ENCODE measurements at places on chromosomes 16 and 17. TPM values are rescaled to one million over a fixed set of nuclear protein-coding genes. Genes with fewer than 3 reads are reported as not detected.

- no peak for DNase-seq
Measured at GRCh38 chr17:61440697-61441096, 11.5 kb upstream of the TBX4 start.

DNA sequence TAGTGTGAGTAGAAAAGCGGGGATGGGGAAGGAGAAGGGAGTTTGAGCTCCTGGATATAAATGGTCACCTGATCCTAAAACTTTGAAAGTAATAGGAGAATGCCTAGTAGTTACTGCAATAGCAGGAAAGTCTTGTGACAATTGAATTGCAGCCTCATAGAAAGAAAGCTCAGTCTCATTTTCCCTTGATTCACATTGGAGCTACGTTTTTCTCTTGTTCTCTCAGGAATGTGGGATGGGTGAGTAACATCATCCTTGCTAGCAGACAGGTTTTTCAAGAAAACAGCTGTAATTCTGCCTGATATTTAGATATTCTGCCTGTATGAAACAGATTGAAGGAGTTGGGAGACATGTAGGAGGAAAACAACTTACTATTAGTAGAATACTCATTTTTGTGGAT lies 25.3 kb downstream of the SF3B3 start:
- DNase-seq: no peak

PRAC2 gene
- total RNA-seq: 10.1 TPM

DNA sequence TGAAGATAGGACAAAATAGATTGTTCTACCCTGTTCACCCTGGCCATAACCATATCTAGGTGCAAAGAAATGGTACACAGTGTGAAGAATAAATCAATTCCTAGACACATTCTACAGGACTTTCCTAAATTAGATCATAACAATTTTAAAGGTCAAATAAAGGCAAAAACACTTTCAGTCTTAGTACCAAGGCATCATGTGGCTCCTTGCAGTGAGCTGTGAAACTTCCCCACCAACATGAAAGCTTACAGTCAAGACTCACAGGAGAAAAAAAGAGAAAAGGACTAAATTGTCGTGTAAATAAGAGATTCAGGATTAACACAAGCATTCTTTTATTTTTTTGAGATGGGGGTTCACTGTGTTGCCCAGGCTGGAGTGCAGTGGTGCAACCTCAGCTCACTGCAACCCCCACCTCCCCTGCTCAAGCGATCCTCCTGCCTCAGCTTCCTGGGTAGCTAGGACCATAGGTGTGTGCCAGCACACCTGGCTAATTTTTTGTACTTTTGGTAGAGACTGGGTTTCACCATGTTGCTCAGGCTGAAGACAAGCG lies 14.2 kb downstream of the NSMCE1 start:
- no peak for DNase-seq

RPH3AL gene
- total RNA-seq: 42.3 TPM

GRCh38 chr16:48081656-48082055 lies 74.1 kb downstream of the ABCC12 start:
- DNase-seq: no peak

DNA sequence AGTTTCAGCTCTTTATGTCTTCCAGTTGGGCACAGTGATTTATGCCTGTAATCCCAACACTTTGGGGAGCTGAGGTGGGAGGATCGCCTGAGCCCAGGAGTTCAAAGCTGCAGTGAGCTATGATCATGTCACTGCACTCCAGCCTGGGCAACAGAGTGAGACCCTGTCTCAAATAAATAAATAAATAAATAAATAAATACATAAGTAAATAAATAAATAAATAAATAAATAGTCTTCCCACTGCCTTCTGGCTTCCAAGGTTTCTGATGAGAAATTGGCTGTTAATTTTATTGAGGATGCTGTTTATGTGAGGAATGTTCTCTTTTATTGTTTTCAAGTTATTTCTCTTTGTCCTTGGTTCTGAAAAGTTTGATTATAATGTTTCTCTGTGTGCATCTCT lies 1507.6 kb upstream of the GOT2 start:
- DNase-seq: no peak

GRCh38 chr17:35856603-35857002 lies 12.1 kb downstream of the HEATR9 start:
- DNase-seq: no peak

DNA sequence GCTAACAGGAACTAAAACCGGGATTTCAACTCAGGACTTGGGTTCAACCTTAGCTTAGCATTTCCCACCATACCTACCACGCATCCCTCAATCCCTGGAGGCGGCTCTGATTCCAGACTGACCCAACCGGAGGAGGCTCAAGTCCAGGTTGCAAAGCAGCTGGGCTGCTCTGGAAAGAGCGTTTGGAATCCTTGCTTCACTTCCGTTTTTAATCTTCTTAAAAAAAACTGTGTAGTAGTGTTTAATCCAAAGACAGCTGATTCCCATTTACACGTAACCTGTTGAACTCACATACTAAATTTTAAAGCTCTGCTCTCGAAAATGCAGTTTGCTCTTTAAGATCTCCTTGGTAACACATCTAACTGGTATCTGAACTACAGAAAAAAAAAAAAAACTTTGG lies 50.0 kb downstream of the NXN start:
- DNase-seq: no peak

DNA sequence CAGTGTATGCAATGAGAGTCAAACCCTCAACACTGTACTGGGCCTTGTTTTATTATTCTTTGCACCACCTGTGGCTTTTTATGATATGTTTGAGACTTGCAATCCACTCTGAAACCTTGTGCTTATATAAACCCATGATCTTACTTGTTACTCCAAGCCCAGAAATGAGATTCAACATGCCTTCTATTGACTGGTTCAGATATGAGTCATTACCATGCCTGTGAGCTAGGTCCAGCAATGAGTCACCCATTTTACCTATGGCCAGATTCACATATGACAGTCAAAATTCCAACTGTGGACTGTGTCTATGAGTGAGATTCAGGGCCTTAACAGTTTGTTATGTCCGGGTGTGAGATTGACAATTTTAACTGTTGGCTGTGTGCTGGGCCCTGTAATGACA lies 1846.1 kb downstream of the TP53TG3F start:
- DNase-seq: no peak

CCL7 gene
- not detected for total RNA-seq

- DNase-seq: no peak
Measured at GRCh38 chr17:8726941-8727555, 17.6 kb downstream of the CCDC42 start.

DNA sequence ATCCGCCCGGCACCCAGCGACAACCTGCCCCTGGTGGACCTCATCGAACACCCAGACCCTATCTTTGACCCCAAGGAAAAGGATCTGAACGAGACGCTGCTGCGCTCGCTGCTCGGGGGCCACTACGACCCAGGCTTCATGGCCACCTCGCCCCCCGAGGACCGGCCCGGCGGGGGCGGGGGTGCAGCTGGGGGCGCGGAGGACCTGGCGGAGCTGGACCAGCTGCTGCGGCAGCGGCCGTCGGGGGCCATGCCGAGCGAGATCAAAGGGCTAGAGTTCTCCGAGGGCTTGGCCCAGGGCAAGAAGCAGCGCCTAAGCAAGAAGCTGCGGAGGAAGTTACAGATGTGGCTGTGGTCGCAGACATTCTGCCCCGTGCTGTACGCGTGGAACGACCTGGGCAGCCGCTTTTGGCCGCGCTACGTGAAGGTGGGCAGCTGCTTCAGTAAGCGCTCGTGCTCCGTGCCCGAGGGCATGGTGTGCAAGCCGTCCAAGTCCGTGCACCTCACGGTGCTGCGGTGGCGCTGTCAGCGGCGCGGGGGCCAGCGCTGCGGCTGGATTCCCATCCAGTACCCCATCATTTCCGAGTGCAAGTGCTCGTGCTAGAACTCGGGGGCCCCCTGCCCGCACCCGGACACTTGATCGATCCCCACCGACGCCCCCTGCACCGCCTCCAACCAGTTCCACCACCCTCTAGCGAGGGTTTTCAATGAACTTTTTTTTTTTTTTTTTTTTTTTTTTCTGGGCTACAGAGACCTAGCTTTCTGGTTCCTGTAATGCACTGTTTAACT lies 1.0 kb downstream of the NOG start:
- no peak for DNase-seq

- no peak for DNase-seq
Measured at GRCh38 chr16:11342021-11342855, 3.0 kb upstream of the RMI2 start.

- DNase-seq: no peak
Measured at GRCh38 chr17:31918701-31919128, 17.2 kb upstream of the UTP6 start.

CACNG3 gene
- not detected for total RNA-seq

- no peak for DNase-seq
Measured at GRCh38 chr17:49388290-49388640, 26.2 kb upstream of the ZNF652 start.

PRAC1 gene
- total RNA-seq: 261 TPM

DNA sequence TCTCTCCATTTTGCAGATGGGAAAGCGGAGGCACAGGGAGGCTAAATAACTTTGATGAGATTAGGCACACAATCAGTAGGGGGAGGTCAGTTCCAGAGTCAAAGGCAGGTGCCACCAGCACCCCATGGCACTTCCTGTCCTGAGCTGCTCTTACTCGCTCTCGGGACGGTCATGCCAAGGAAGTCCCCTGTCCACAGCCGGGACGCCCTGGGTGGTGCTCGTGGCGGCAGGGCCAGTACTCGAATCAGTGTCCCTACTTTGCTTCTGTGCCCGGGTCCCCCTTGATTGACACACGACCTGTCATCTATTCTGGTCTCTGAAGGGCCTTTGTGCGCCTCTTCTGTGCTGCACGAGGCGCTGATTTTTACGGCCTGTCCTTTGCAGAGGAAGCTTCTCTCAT lies 31.3 kb downstream of the IRF8 start:
- no peak for DNase-seq

DNA sequence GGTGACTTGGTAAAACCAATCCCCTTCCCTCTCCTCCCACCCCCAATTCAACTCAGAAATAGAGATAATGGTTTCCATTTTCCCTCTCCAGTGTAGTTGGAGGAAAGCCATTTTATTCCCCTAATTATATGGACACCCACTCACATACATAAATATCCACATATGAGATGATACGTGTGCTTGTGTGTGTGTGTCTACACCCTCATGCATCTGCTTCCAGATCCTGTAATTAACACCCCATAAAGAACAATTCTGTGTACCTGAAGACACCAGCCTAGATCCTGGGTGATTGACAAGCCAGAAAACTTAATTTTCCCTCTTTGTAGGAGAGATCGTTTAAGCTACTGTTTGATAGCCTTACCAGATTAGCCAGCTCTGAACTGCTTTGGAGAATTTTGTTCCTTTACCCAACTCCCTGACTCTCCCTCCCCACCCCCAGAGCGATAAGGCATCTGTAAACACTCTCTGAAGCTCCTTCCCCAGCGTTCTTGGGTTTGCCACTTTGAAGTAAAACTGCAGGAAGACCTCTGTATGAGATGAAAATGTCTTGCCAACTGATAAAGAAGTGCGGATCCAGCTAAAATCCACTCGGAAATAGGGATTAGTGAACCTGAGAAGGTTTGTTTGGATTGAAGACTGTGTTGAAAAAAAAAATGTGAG lies 175.7 kb downstream of the RGS9 start:
- no peak for DNase-seq

TMEM235 gene
- total RNA-seq: not detected

- peak; percentile 38 for DNase-seq
Measured at GRCh38 chr17:78774956-78775571, 7.0 kb downstream of the CYTH1 start.

HEATR9 gene
- not detected for total RNA-seq

DNA sequence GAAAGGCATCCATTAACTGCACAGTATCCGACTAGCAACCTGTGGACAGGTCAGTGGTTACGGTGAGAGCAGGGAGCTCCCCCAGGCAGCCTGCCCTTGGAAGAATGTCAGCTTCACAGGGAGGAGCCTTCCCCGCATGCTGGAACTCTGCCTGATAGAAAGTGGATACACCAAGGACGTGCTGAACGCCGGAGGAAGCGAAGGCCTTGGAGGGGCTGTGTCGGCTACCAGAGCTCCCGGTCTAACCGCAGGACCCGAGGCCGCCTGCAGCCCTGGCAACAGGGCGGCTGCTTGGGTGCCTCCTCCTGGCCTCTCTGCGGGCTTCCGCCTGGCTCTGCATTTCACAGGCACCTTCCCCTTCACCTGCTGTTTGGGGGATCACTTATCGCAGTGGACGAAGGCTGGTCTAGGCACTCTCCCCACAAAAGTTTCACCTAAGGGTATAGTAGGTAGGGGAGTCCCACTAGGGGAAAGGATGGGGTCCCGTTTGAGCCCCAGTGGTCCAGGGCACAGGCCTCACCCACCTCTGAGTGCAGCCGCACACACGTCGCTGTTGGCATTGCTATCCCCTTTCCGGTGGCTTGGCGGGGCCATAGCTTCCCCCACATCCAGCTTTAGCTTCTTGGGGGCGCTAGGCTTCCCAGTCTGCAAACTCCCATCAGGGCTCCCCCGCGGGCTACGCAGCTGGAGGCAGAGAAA lies 29.8 kb downstream of the PELP1 start:
- DNase-seq: no peak

DNA sequence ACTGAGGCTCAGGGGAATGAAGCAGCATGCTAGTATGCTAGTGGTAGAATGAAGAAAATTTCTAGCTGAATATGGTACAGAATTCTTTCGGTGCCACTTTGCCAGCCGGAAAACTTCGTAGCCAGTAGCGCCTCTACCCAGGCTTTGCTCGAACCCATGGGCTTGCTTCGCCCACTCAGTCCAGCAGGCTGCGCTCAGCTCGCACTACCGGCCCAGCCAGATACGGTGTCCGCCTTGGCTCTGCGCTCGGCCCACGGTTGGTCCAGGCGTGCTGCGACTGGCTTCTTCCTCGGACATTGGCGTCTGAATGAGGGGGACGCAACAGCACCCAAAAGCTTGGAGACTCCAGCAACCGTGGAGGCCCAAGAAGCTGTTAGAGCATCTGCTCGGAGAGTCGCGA lies 372.5 kb upstream of the CDH8 start:
- no peak for DNase-seq

DNA sequence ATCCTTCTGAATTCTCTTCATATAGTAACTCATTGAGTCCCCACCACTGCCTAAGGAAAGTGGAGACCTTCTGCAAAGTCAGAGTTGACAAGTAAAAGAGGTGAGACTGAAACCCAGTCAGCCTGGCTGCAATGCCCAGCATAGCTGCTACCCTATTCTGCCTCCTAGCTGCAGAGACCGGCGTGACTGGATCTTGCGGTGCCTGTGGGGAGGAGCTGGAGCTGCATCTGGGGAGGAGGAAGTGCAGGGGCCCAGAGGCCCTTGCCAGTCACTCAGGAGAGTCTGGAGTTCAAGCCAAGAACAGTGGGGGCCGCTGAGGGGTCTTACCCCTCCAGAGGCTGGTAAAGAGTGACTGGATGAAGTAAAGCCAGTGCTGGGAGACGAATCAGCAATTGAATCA lies 35.0 kb upstream of the ZNF423 start:
- peak; percentile 72 for DNase-seq

Data from left colon (tissue), 2 donors.